ENCODE measurements at places on chromosomes 5 and 9.
A peak's percentile ranks its signal among the peaks of the same experiment; 100 is the strongest.

- peak; percentile 65 for DNase-seq
These were observed 3.8 kb downstream of the CREB3 start for GRCh38 chr9:35736201-35736633.

- DNase-seq: no peak
These were observed 1.4 kb downstream of the CHSY3 start for GRCh38 chr5:129905473-129906176.

DNA sequence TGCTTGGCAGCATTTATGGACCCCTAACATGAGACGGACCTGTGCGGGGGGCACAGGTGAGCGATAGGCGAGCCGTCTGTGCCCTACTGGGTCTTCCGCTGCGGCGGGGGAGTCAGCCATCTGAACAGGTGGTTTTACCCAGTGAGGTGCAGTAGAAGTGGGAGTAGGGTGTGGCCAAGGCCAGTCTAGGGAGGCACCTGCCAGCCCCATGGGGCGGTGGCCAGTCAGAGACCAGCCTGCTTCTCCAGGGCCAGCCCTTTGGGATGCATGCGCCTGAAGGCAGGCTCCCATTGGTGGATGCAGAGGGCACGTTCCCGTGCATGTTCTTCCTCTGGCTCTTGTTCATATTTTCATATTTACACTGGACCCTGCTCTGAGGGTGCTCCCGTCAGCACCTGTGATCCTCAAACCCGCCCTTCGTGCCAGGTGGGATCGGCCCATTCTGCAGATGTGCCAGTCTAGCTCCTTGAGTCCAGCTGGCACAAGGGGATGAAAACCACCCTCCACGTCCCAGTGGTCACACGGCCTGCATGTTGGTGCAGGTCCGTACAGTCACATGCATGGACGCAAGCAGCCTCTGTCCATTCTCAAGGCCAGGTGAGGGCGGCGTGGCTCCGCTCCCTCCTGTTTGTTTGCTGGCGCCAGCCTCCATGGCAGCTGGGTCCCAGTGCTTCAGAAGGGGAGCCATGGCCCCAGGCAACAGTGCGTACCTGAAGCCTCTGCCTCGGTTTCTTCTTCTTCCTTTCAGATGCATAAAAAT, 9.0 kb downstream of the COL5A1 start:
- no peak for DNase-seq

- DNase-seq: no peak
These were observed 379.5 kb downstream of the CDH18 start for GRCh38 chr5:19608444-19609002.

DNA sequence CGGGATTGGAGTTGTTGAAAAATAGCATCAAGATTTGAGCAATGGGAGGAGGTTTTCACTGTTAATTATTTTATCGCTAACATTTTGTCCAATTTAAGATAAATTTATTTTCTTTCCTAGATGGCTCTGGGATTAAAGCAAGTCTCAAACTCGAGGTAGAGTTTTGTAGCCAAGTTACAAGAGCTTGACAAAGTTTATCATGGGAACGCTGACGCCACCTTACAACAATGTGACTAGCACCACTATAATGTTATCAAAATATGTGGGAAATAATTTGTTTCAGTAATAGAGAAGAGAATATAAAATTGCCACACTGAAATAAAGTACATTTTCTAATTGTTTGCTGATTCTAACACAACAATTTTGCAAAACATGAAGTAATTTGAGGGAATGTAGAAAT, 19.8 kb upstream of the TARS1 start:
- DNase-seq: no peak

DNA sequence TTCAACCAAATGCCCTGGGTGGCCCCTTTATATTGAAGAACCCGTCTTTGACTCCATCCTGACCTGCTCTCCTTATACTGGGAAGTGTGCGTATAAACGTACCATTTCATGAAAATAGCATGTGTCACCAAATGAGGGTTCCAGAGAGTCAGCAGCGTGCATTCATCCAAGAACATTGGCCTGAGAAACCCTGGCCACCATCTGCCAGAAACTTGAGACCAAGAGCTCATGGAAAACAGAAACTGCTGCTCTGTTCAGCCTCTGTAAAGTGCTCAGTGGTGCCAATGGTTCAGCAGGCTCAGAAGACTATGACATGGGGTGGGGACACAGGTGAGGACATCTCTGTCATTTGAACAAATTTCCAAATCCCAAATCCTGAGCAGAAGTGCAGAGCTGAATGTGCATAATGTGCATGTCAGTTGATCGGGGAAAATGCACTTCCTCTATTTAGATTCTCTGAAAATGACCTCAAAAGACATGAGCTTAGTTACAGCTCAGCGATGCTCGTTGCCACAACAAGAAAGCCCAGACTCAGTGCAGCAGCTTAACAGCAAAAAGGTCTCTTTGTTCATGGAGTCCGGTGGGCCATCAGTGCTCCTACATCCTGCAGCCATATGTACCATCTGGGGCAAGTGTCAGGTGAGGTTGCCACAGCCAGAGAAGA, 176.1 kb downstream of the ATPSCKMT start:
- no peak for DNase-seq

- DNase-seq: no peak
These were observed 17.8 kb downstream of the BICD2 start for GRCh38 chr9:92746567-92747458.

- DNase-seq: no peak
These were observed 345.5 kb upstream of the TRPC7 start for GRCh38 chr5:136710834-136711233.

GRCh38 chr5:161803-162110, 29.5 kb upstream of the LRRC14B start:
- no peak for DNase-seq

DNA sequence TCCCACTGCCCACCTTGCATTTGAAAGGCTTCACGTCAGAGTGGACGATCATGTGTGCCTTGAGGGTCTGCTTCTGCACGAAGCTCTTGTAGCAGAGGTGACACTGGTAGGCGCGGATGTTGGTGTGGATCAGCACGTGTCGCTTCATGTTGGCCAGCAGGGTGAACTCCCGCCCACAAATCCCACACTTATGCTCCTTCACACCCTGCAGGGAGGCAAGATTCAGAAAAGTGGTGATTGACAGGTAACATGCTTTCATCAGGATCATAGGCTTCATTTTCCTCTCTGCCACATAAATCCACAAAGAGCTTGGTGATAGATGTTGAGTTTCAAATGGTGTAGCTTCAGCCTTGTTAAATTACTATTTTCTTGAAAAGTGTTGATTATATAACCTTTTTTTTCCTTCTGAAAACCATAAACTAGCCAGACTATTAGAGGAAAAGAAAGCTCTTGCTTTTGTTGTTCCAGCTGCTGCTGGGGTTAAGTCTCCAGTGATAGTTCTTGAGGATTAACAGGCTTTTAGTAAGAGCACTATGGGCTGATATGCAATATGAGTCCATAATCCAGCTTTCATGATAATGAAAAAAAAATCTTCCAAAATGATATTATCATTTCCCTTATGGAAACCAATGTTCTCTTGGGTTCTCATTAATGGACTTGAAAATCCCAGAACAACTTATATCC, 50.7 kb downstream of the ZNF366 start:
- no peak for DNase-seq

- DNase-seq: no peak
These were observed 27.7 kb downstream of the ECPAS start for GRCh38 chr9:111456529-111456928.

- no peak for DNase-seq
These were observed 17.3 kb downstream of the CTXN3 start for GRCh38 chr5:127666043-127666716.

- DNase-seq: peak; percentile 6
These were observed 679 bp downstream of the DOLK start for GRCh38 chr9:128946571-128947276.

GRCh38 chr5:167228134-167228533, 1063.3 kb upstream of the WWC1 start:
- DNase-seq: no peak

DNA sequence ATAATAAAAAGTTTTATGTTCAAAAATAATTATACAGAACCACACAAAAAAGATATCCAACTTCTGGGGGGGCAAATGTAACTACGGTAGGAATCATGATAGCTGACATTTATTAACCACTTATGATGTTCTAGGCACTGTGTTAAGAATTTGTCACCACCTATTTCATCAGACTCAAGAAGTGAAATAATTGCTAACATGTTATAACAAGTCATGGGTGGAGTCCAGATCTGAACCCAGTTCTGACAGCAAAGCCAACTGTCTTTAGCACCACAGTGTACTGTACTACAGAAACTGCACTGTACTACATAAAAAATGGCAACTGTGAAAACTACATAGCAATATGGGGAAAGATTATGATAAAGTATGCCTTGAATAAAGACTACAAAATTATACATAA, 3.0 kb upstream of the SAP30L start:
- DNase-seq: peak; percentile 9

DNA sequence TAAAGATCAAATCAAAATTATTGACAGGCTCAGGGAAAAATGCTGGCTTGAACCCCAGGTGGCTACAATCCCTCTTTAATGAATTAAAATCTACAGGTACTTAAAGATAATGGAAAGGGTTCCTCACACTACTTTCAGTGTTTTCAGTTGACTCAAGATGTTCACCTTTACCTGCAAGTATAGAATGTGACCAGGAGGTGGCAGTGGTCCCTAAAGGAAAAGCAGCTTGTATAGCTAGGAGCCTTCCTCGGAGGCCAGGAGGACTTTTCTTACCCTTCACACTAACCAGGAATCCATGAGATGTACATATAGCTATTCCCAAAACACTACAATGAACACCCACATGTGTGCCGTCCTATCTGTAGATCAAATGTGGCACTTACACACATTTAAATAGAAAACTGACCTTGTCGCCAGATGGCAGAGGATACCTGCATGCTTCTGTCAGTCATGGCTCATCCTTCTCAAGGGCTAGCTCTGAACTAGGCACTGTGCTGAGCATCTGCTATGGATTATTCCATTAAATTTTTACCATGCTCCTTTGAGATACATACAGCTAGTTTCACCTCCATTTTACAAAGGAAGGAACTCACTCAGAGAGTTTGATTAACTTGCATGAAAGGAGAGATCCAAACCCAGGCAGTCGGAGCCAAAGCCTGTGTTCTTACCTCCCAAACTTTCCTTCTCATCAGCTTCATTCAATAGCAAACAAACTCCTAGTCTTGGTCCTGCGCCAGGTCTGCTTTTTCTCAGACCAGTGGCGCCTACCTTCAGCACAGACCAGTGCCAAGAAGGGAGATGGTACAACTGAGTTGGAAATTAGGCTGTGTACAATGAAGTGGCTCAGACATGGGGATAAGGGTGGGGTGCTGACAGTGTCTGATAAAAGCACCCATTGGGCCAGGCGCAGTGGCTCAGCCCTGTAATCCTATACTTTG, 24.5 kb downstream of the C9orf152 start:
- peak; percentile 66 for DNase-seq

DNA sequence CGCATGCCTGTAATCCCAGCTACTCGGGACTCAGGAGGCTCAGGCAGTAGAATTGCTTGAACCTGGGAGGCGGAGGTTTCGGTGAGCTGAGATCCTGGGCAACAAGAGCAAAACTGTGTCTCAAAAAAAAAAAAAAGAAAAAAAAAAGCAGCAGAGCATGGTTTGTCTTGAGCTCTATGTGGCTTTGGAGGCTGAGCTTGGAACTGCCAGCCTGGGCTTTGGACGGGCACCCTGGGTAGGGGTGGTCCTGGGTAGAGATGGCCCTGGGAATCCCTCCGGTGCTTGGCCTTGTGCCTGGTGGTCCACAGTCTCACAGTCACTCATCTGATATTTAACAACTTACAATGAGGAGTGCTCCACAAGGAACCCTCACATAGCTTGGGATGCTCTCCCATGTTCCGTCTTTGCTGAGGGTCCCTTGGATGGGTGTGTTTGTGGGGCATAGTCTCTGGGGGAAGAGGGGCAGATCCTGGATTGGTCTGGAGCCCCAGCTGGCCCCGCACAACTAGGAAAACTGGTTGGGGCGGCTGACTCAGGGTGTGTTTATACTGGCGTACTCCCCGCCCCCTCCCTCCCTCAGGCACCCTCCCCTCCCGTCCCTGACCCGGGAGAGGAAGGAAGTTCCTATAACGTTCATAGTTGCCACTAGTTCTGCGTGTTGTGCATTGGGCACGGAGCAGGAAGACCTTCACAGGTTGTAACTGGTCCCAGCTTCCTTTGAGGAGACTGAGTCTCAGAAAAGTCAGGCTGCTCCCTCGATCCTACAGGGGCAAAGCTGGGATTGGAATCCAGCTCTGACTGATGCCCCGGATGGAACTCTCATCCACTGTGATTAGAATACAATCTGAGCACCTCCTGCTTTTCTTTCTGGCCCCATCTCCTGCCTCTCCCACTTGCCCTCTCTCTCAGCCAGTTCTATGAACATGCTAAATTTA, 11.2 kb downstream of the IER5L start:
- DNase-seq: peak; percentile 71
